ENCODE measurements at places on chromosomes 3 and 15.

GRCh38 chr3:89795506-89795905 lies 688.1 kb downstream of the EPHA3 start:
- no peak for DNase-seq

DNA sequence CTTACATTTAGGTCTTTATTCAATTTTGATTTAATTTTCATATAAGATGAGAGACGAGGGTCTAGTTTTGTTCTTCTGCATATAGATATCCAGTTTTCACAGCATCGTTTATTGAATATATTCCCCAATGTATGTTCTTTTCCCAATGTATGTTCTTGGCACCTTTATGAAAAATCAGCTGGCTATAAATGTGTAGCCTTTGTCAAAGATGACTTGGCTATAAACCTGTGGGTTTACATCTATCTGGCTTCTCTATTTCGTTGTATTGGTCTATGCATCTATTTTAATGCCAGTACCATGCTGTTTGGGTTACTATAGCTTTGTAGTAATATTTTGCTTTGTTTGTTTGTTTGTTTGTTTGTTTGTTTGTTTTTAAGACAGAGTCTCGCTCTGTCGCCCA lies 11.7 kb upstream of the IREB2 start:
- no peak for DNase-seq

DNA sequence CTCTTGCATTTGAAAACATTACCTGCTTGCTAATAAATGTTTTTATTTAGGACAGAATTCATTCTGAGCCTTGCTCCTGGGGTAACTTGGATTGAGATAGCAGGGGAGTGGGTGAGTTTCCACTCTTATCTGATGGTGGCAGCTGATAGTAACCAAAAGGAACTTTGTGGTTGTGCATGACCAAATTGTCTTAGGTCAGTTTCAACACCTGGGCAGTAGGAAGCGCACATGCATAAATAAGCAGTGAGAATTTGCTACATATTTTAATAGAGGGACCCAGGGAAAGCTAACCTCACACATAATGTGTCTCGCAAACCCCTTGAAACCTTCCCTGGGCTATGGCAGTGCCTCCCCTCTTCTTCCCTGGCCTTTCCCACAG lies 65.4 kb upstream of the XCR1 start:
- DNase-seq: no peak

DNA sequence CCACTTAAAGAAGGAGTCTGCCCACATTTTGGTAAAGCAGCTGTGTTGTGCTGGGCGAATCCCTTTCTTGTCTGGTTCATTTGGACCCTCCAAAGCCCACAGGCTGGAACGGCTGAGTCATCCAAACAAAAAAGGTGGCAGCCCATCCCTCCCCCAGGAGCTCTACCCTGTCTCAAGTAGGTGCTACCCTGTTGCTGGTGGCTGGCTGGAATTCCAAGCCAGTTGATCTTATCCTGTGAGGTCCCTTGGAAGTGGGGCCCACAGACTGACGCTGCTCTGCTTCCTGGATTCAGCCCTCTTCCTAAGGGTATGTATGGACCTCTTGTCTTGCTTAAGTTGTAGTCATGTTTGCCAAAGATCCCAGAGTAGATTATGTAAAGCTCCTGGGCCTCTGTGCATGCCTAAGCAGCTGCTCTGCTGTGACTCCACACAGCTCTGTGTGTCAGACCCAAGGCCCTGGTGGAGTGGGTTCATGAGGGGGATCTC lies 44.5 kb downstream of the CCR1 start:
- no peak for DNase-seq

GRCh38 chr3:66496301-66496700 lies 4.5 kb downstream of the LRIG1 start:
- DNase-seq: no peak

GRCh38 chr15:92466834-92467233 lies 73.2 kb downstream of the ST8SIA2 start:
- DNase-seq: no peak
